ENCODE measurements at places on chromosomes 1 and 21.

DNA sequence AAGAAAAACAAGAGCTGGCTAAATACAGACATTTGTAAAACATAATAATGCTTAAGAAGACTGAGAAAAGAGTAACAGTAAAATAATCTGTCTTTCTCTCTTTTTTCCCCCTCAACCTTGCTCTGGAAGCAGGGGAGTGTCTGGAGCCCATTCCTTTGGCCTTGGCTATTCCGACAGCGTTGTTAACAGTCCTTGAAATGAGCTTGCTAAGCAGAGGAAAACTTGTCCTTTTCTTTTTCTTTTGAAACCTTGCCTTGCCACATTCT lies 6.7 kb upstream of the CA6 start:
- DNase-seq = no peak

- no peak for DNase-seq
Observed at GRCh38 chr21:38721958-38722357, 83.8 kb upstream of the ETS2 start.

DNA sequence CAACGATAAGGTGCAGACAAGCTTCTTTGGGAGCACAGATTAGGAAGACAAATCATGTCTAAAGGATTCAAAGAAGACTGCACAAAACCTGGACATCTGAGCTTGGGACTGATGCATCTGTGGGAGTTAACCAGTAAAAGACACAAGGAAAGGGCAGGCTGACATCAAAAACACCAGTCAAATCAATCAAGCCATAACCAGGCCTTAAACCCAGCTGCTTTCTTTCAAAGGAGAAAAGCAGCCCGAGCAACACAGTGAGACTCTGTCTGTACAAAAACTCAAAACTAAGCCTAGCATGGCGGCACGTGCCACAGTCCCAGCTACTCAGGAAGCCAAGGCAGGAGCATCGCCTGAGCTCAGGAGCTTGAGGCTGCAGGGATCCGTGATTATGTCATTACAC lies 411.6 kb downstream of the SMYD3 start:
- DNase-seq = no peak

- DNase-seq = no peak
Observed at GRCh38 chr1:16921391-16922185, at the start of gene CROCC. Gene CROCC (plus strand): TSS chr1:16921931. CDS start chr1:16922019, 88 bp downstream.

DNA sequence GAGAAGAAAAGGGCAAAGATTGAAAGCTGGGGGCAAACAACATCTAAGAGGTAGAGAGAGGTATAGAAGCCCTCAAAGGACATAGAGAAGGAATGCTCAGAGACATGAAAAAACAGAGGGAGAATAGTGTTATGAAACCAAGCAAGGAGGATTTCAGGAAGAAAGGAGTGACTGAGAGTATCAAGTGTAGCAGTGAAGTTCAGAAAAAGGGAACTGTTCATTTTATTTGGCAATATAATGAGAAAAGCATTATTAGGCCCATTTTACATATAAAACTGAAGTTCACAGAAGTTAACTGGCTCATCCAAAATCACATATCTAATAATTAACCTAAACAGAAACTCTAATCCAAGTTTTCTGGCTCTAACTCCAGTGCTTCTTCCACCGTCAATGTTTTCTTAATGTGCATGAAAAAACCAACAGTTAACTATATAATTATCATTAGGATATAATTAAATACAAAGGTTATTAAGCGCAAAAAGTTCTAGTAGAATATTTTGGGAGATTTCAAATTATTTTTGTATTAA lies 17.7 kb downstream of the NEXN start:
- DNase-seq = no peak

- DNase-seq = no peak
Observed at GRCh38 chr21:29753216-29753615, 186.6 kb downstream of the GRIK1 start.
